Stimulated activated CD8-positive, alpha-beta memory T cell treated with anti-CD3 and anti-CD28 coated beads, Interleukin-2, amount 100 ng/mL, for 1 hour (primary cell): ENCODE measurements at places on chromosomes 7 and 10.

DNA sequence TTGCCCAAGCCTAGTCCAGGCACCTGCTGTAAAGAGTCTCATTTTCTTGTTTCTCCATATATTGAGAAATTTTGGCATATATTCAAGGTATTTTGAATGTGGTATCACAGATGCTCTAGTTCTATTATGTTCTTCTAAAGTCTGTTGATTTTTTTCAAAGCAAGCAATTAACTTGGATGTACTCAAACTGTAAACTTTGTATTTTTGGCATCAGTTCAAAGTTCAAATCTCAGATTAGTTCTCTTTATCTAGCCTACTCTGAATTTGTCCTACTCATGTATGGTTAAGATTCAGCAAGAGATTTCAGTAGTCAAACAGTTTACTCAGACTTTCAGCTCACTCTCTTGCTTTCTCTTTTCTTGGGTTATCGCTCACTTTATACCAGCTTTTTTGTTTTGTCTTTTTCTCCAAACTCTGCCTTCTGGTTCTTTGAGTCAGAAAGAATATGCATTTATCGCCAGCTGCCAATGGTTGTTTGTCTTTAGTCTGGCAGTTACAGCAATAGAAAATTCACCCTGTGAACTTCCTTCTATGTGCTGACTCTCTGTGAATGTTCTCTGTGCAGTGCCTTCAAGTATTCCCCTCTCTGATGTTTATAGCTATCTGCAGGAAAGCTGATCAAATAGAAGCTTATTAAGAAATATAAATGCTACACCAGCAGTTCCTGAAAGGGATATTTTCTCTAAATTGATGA, 56.0 kb downstream of the ANKRD7 start:
- no peak for DNase-seq

GRCh38 chr10:98878418-98878817, 357.2 kb downstream of the HPSE2 start:
- DNase-seq = no peak

DNA sequence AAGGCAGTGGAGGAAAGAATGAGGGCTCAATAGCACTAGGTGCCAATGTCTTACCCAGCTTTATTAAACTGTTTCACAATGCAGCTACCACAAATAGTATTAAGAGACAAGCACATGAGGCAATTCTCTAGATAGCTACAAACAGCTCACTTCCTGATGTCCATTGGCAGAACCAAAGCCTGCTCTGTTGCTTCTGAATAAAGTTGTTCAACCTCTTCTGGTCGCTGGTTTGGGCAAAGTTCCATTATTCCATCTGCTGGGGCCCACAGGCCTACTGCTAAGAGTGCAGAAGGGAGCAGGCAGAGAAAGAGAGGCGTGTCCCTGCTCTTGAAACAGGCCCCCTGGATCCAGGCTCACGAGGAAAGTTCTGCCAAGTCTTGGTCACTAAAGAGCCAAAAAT, 173.9 kb downstream of the ZNF438 start:
- DNase-seq = no peak

- no peak for DNase-seq
Measured at GRCh38 chr10:109517748-109518147, 405.6 kb downstream of the XPNPEP1 start.

DNA sequence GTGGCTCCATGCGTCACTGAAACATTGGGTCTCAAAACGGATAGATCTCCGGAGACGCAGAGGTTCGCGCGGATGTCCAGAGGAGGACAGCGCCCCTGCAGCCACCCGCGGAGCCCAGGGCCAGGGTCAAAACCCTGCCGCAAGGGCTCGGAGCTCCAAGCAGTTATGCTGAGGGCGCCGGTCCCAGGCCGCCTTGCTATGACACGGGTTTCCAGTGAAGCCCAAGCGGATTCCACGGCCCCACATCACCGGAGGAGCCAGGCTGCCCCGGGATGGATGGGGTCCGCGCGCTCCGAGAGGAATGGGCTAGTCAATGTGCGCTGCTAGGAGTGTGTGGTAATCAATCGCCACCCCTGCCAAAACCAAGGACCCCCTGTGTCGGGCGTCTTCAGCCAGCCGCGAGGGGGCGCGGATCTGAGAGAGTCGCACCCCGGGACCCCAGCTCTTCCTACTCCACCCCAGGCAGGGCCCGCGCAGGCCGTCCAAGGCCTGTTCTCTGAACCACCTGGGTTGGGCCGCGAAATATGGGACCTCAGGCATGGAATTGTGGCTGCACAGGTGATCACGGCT, 5.6 kb upstream of the EMX2 start:
- DNase-seq = no peak

- no peak for DNase-seq
Measured at GRCh38 chr7:1494447-1494846, 9.7 kb downstream of the INTS1 start.

GRCh38 chr10:132575320-132576201, 38.0 kb downstream of the INPP5A start:
- DNase-seq = no peak

- DNase-seq = no peak
Measured at GRCh38 chr10:95459446-95460045, 101.6 kb downstream of the SORBS1 start.

GRCh38 chr10:63210611-63211196, 77.6 kb downstream of the NRBF2 start:
- DNase-seq = no peak

GRCh38 chr7:118110178-118110925, 73.6 kb upstream of the LSM8 start:
- no peak for DNase-seq

- no peak for DNase-seq
Measured at GRCh38 chr10:22491931-22492615, 146.8 kb downstream of the SPAG6 start.

GRCh38 chr10:349081-349480, 213.8 kb downstream of the ZMYND11 start:
- DNase-seq = no peak

DNA sequence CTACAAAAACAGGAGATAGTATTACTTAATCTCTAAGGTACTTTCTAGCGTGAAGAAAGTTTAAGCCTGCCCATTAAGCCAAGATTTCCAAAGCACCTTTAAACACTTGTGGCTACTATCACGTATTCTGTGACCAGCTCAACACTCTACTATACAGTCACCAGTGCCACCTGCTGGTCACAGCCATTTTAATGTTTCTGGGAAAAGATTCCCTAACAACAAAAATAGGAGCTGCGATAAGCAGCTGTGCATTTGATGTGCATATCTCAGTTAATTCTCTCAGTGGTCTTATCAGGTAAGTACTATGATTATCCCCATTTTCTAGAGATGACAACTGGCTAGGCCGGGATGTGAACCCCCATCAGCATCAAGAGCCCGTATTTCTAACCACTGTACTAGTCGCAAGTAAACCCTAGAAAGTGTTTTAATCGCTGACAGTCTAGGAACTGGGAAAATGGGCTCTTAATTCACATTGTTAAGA, 860 bp downstream of the SEC31B start:
- DNase-seq = no peak

- DNase-seq = no peak
Measured at GRCh38 chr7:108132551-108133265, 2.5 kb upstream of the LAMB4 start.

DNA sequence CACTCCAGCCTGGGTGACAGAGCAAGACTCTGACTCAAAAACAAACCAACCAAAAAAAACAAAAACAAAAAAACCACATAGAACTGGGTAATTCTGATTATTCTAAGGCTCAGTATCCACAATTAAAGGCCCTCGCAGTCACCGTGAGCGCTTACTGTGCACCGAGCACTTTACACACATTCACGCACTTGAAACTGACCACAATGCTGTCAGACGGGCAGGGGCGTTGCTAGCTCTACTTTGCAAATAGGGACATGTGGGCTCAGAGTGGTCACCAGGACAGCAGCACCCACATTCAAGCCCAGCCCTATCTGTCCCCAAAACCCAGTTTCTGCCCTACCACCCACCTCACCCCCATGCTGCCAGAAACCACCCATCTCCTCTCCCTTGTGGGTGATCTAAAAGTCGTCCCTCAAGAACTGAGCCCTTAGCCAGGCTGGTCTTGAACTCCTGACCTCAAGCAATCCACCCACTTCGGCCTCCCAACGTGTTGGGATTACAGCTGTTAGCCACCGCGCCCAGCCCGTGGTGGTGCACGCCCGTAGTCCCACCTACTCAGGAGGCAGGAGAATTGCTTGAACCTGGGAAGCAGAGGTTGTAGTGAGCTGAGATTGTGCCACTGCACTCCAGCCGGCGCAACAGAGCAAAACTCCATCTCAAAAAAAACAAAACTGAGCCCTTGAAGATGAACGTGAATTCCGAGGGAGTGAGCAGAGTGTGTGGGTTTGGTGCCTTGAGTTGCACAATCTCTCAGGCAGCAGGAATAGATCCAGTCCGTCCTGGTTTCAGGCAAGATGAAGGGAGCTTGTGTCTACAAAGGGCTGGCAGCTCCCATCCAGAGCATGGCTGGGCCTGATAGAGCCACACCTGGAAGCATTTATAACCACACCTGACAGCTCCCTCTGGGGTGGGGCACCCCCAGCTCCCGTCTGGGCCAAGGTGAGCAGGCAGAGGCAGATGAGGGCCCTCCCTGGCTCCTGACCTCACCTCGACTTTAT, 5.4 kb upstream of the HSPB1 start:
- no peak for DNase-seq

GRCh38 chr7:108114117-108114841, 15.9 kb downstream of the LAMB4 start:
- no peak for DNase-seq

DNA sequence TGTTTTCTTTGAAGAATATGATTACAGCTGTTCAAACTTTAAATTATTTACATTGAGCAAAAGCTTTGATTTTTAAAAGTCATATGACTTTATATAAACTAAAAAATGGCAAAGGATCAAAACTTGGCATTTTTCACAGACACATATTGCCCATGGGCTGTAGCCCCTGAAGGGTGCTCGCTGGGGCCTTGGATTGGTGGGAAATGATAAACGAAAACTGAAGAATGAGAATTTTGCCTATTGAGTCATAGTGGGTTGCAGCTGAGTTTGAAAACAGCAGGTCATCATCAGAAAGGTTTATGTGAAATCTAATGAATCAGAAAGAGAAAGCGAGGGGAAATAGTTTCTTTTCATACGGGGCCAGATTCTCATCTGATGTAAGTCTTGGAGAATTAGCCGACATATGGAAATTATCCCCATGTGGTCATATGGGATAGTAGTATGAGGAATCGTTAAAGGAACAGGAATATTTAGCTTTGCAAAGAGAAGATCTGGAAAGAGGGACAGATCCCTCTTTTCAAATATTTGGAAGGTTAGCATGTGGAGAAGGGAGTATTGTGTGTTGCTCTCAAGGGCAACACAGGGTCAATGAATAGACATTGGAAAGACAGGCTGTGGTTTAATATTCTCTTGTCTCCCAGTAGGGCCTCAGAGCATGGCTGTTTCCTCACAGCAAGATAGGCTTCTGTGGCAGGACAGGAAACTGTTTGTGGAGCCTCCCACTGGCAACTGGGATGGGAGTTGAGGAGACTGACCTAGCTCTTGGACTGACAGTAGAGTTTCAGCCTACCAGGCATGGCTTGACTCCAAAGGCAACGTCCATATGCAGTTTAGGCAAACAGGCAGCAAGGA, 119.0 kb downstream of the FZD1 start:
- DNase-seq = no peak

DNA sequence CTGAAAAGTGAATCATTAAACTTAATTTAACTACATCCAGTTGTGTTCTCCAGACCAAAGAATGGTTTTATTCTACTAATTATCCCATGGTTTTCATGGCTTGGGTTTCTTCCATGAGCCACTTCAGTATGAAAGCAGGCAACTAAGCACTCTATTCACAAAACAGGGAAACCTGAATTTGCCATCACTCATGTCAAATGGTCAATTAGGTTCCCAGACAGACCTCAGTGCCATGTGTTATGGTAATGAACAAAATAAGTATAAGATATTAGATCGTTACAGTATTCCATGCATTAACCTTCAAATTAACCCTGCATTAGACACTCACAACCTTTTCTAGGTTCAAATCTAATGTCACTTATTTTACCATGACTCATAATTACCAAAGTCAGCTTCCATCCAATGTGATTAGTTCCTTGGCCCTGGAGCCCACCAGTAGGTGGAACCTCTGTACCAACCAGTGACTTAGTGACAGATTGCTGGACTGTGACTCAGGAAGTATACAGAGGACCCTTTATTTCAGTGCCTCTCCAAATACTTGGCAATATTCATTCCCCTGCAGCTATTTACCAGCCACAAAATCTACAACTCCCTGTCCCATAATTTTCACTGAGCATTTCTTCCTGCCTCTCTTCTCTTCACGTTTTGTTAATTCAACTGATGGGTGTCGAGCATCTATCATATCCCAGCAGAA, 1270.2 kb upstream of the SORCS1 start:
- DNase-seq = no peak

GRCh38 chr7:1098243-1099153, 10.6 kb downstream of the GPER1 start:
- DNase-seq = no peak

DNA sequence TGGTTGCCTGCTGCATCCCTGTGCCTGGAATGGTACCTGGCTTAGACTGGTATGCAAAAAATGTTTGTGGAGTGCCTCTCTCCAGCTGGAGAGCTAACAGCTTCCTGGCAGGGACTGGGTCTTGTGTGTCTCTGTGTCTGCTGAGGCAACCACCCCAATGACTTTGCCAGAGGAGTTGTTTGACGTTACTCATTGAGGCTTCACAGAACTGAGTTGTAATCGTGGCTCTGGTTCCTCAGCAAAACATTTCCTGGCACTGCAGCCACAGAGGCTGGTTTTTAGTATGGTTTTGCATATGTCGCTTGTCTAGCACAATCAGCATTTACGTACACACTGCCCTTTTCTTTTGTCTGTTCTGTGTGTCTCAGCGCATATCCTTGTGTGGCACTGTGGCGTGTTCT, 7.5 kb downstream of the ZNF282 start:
- no peak for DNase-seq

GRCh38 chr10:99357691-99358090, 28.5 kb downstream of the CNNM1 start:
- DNase-seq = no peak

DNA sequence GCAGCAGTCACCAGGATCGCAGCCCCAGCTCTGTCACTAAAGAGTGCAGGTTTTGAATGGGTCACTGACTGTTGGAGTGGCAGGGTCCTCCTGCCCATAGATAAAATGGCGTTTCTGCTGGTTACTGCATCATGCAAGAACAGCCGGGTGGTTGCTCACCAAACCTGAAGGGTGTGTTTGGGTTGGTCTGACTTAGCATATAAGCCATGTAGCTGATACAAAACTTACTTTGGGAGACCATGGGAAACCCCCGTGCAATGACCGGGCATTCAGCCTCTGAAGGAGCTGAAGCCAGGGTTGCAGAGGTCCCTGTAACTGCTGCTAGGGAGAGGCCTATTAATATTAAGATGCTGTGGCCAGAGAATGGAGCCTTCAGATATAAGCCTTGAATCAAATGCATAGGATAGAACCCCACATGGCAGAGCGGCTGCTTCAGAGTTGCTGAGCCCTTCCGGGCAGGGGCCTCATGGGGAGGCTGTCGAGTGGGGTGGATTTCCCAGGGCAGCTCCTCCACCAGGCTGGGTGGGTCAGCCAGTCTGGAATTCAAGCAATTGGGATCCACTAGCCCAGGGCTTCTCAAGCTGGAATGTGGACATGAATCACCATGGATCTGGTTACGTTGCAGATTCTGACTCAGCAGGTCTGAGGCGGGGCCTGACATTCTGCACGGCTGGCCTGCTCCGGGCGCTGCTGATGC, 70.9 kb upstream of the CTBP2 start:
- no peak for DNase-seq
